SK-N-SH treated with all-trans-retinoic acid at 6 μM for 48 hours (cell line): ENCODE measurements at places on chromosomes 6 and 20.

DNA sequence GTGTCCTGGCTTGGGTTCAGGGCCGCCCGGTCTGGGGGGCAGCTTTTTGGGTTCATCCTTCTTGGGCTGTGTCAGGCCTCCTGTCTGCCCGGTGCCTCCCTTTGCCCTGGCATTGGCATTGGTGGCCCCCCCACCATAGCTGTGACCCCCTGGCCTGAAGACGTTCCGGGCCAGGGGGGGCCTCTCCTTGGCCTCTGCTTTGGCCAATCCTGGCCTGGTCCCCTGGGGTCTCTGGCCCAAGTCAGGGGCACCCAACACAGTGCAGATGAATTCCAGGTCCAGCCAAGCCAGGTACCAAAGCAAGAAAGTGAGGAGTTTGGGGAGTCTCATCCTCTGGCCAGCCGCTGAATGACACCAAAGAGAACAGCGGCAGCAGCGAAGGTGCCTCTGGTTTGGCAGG is 429 bp downstream of the GDF5 start:
- ATAC-seq, result no peak

DNA sequence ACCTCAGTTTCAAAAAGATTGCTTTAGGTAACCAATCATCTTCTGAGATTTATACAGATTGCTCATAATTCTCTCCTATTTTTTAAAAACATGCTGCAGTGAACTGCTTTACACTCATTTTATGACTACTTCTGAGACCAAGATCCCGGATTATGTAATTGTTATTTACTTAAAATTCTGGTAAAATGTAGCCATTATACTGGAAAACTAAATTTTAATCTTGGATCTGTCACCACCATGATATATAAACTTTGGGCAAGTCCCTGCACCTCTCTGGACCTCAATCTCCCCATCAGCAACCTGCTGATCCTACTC is 477 bp upstream of the PROCR start:
- no peak for ATAC-seq

- no peak for ATAC-seq
Observed at GRCh38 chr6:240151-240550, 52.1 kb upstream of the DUSP22 start.

DNA sequence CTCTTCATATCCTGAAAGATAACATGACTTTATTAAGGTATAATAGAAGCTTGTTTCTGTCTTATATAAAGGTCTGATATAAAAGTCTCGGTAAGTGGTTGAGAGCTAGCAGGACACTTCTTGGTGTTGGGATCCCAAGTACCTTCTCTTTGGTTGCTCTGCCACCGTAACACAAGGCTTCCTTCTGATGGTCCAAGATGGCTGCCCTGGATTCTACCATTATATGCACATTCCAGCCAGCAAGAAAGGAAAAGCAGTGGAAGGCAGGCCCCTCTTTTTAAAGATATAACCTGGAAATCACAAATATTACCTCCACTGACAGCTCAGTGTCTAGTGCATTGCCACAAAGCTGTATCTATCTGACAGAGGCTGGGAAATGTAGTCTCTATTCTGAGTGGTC is 75.0 kb downstream of the TSHZ2 start:
- no peak for ATAC-seq

GRCh38 chr6:15086348-15087158 is 159.3 kb upstream of the JARID2 start:
- no peak for ATAC-seq

DNA sequence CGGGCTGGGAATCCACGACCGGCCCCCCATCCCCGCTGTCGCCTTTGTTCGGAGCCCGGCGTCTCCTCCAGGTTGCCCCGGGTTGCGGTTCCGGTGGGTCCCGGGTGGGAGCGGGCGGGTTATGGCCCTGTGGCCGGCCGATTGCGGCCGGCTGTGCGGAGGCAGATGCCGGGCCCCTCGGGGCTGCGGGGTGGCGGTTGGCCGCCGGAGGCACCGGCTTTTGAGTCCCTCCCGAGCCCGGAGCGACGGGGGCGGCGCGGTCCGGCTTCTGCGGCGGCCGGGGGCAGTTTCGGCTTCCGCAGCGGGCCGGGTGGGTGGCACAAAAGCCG is 431 bp downstream of the LOC128125822 start:
- ATAC-seq, result peak; percentile 5

DNA sequence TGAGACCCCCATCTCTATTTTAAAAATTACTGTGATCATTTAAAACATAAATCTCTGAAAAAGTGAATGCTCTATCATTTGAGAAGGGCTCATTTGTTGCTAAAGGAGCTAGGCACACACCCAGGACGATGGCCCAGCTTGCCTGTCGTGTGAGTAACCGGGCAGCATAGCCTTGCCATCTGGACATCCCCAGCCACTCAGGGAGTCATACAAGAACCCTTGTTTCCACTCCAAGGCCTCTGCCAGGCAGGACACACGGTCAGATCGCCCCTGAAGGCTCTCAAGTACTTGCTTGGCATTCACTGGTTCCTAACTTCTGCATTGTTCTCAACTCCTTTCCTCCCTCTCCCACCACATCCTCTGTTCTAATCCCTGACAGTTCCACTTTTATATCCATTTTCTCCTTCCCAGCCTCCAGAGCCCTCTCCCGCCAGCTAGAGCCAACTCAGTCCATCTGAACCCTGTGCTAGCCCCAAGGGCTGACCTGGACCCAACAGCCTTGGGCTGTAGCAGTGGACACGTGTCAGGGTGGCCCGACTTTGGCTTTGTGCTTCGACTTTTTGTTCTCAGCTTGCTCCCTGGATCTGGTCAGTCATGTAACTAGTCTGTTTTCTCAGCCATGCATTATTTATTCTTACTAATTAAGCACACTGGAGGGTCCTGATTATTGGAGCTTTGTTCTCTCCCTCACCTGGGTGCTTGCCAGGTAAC is 15.7 kb upstream of the EZR start:
- ATAC-seq, result no peak

GRCh38 chr20:36228770-36229169 is 7.5 kb upstream of the AAR2 start:
- ATAC-seq, result no peak

GRCh38 chr6:128204616-128205015 is 303.8 kb upstream of the THEMIS start:
- ATAC-seq, result no peak

GRCh38 chr6:156617376-156617775 is 159.8 kb upstream of the ARID1B start:
- no peak for ATAC-seq

- ATAC-seq, result no peak
Observed at GRCh38 chr6:32462609-32463008, 22.9 kb downstream of the HLA-DRA start.

DNA sequence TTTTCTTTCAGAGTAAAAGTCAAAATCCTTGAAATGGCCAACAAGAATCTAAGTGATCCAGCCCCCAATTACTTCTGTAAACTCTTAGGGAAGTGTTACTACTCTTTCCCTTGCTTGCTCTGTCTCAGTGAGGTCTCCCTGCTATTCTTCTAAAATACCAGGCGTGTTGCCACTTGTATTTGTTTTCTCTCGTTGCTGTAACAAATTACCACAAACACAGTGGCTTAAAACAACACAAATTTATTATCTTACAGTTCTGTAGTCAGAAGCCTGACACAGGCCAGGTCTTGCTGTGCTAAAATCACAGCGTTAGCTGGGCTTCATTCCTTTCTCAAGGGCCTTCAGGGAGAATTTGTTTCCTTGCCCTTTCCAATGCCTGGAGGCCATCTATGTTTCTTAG is 59.9 kb downstream of the HECA start:
- no peak for ATAC-seq

GRCh38 chr6:142975365-142975764 is 30.4 kb upstream of the HIVEP2 start:
- ATAC-seq, result no peak

- ATAC-seq, result no peak
Observed at GRCh38 chr20:9166153-9166780, 97.4 kb downstream of the PLCB4 start.

GRCh38 chr20:14142171-14142570 is 146.9 kb downstream of the MACROD2 start:
- peak; percentile 95 for ATAC-seq

DNA sequence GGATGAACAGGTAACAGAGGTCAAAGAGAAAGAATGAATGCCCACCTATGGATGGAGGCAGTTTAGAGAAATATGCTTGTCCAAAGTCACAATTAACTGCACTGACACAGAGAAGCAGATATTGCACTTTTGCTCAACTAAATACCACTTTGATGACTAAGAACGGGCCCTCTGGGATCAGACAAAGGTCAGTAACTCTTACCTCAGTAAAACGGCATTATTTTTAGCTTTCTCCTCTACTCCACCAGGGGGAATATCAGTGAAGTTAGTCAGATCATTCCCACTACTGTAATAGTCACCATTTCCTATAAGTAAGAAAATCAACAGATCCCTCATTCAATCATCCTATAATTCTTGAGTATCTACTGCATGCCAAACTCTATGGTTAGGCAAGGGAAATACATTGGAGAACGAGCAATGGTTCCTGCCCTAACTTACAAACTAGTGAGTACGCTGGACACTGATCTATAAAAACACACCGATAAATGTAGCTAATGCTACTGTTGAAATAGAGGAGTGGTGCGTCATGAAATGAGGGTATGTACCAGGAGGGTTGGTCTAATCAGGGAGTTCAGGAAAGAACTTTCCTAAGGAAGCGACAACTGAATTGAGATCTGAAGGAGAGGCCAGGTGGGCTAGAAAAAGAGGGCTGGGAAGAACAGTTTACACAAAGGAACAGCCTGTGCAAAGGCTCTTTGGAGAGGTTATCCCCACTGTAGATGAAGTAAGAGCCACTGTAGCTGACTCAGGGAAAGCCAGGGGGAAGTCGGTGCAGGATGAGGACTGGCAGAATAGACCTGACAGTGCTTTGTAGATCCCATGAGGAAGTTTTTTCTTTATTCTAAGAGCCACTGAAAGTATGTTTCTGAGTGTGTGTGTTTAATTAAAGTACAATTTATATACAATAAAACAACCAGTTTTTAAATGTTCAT is 9.2 kb downstream of the ECI2 start:
- ATAC-seq, result peak; percentile 99

- ATAC-seq, result no peak
Observed at GRCh38 chr20:35796571-35796970, 24.8 kb downstream of the PHF20 start.

DNA sequence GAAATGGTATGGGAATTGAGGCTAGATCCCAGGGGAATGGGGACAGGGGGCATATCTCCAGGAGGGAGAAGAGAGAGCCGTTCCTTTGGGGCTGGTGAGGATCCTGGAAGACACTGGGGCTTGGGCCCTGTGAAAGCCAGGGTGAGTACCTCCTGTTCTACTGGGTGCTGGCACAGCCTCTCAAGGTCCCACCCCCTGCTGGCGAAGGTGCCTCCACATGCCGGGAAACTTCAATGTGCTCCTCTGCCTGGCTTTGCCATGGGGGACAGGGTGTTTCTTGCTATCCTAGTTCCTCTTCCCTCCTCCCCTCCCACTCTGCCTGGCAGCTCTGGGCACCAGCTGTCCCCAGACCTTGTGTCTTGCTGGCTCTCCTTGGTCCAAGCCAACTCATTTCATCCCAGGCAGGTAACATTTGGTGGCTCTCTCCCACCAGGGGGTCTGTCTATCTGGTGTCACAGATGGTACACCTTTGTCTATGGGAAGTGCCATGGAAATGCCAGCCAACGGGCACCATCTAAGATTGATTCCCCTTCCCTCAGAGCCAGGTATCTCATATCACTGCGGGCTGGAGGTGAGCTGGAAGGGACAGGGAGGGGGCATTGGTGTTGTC is 56.8 kb downstream of the MDGA1 start:
- no peak for ATAC-seq

GRCh38 chr20:61285152-61285645 is 33.1 kb downstream of the CDH4 start:
- ATAC-seq, result no peak

- ATAC-seq, result no peak
Observed at GRCh38 chr6:111598181-111598580, 7.5 kb downstream of the TRAF3IP2 start.

- no peak; the same call in 2 of the 3 replicates for ATAC-seq
Observed at GRCh38 chr6:44804546-44805159, 417.1 kb downstream of the CDC5L start.

DNA sequence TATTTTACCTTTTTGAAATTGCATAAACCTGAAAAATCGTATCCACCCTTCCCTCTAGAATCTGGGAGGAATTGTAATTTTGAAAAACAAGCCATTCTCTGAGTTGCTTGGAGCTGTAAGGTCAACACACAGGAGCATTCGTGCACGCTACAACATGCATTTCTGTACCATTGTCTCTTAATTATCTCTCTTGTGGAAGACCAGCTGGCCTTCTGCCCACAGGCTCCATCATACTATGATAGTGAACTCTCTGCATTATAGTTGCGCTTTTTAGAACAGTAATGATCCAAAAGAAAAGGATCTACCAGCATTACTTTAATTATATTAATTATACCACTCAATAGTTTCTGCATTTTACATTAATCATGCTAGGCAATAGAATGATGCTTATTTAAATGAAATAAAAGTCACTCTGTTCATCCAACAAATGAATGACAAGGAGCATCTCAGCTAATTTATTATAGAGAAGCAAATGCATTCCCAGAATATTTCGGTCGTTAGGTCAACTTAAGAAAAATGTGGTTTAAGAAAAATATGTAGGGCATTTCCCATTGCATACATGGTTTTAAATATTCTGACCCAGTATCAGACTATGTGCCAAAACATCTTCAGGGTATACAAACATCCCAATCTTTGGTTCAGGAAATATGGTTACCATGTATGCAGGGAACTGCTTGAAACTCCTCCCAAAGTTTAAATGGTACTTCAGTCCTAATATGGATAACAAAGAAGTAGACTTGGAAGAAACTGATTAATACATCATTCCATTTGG is 263.5 kb downstream of the TFAP2A start:
- ATAC-seq, result no peak

GRCh38 chr6:135875446-135875845 is 23.9 kb downstream of the PDE7B start:
- ATAC-seq, result no peak

- no peak for ATAC-seq
Observed at GRCh38 chr20:38833154-38833856, 27.8 kb downstream of the PPP1R16B start.

- no peak for ATAC-seq
Observed at GRCh38 chr6:75145976-75146375, 59.9 kb downstream of the COL12A1 start.

GRCh38 chr6:135505648-135506047 is 8.1 kb upstream of the AHI1 start:
- ATAC-seq, result no peak

DNA sequence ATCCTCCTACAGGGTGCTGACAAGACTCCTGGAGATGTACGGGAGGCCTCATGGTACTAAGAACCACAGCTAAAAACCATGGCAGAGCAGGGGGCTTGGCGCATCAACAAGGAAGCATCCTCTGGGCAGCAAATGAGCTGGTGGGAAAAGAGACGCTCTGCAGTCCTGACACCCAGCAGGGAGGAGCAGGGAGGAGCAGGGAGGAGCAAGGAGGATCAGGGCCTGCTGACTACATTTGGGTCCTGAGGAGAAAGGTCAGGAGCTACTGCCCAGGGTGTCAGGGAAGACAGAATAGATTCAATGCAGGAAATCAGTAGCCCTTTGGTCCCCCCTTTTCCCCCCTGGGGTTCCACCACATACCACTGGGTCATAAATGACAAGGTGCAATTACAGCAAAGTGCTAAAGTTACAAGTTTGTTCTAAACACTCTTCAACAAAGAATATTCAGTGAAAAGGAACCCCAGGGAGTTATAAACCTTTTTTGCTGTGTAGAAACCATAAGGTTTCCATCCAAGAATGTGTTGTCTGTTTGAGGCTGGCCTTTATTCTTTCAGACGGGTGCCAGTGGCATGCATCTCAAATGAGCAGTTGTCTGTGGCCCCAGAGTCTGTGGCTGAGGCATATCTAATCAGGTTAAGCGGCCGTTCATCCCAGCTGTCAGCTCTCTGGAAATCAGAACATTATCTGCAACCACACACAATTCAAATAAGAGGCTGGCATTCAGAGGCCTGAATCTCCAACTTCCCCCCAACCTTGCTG is 325.0 kb downstream of the CDC5L start:
- peak; percentile 33; the same call in 1 of the 3 replicates for ATAC-seq

- ATAC-seq, result no peak
Observed at GRCh38 chr20:57330998-57331397, 1.4 kb downstream of the SPO11 start.
